Activated CD8-positive, alpha-beta memory T cell treated with anti-CD3 and anti-CD28 coated beads, Interleukin-2, amount 10 ng/mL, durations not matched to agents 7 days and 5 days (primary cell): ENCODE measurements at places on chromosomes 1 and 21.

DNA sequence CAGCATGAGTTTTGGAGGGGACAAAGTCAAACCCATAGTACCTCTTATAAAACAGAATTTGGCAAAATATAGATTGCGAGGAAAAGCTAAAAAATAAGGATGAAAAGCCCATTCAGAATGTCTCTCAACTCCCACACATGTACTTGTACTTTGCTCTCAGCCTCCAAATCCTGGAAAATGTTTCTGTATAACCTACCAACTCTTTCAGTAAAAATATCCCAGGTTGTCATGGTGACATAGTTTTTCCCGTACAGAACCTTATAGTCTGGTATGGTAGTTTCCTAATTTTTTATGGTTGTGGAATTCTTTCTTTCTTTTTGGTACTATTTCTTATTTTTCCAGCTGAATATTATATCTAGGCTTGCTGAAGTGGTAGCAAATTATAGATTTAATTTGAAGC lies 15.5 kb upstream of the RPS6KC1 start:
- no peak for DNase-seq

DNA sequence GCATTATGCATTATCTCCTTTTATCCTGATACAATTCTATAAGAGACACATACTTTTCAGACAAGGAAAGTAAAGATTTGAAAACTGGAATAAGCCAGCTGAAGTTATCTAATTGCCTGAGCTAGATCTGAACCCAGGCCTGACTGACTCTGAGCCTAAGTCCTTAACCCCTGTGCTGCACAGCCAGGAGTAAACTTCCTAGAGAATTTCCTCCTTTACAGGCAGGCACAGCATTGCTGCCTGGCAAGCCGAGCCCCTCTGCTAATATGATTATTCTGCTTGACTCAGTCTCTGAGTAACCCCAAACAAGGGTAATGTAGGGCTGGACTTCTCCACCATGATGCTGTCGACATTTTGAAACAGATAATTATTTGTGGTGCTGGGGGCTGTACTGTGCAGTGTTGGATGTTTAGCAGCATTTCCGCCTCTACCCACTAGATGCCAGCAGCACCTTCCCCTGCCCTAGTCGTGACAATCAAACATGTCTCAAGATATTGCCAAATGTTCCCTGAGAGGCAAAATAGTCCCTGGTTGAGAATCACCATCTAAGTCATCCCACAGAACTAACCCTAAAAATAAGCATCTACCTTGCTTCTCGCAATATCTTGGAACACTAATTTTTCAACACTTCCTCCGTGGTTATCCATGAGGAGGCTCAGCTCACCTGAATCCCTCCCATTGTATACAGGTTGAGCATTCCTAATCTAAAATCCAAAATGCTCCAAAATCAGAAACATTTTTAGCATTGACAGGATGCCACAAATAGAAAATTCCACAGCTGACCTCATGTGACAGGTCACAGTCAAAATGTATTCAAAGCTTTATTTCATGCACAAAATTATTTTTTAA lies 18.5 kb downstream of the CAMK1G start:
- DNase-seq: peak; percentile 55

- no peak for DNase-seq
Observed at GRCh38 chr1:21645550-21645949, 23.6 kb downstream of the RAP1GAP start.

GRCh38 chr1:113452921-113453770 lies 62.8 kb downstream of the MAGI3 start:
- DNase-seq: no peak

GRCh38 chr1:9352377-9353134 lies 59.9 kb downstream of the SPSB1 start:
- no peak for DNase-seq

DNA sequence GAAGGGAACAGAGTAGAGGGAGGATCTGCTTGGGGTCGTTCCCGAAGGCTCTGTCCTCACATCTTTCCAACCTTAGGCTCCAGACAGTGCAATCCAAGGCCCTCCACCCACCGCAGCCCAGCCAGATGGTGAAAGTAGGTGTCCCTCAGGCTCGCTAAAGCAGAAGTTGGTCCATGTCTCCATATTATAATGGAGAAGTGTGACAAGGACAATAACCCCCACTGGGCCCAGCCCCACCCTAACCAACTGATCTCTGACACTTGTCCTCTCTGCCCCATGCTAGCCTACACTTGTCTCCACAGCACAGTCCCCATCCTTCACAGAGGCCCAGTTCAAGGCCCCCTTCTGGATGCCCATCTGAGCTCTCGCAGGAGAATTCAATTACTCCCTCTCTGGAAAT lies 48.7 kb downstream of the DMAP1 start:
- no peak for DNase-seq

GRCh38 chr1:22673486-22674409 lies 20.7 kb downstream of the C1QB start:
- peak; percentile 45 for DNase-seq

DNA sequence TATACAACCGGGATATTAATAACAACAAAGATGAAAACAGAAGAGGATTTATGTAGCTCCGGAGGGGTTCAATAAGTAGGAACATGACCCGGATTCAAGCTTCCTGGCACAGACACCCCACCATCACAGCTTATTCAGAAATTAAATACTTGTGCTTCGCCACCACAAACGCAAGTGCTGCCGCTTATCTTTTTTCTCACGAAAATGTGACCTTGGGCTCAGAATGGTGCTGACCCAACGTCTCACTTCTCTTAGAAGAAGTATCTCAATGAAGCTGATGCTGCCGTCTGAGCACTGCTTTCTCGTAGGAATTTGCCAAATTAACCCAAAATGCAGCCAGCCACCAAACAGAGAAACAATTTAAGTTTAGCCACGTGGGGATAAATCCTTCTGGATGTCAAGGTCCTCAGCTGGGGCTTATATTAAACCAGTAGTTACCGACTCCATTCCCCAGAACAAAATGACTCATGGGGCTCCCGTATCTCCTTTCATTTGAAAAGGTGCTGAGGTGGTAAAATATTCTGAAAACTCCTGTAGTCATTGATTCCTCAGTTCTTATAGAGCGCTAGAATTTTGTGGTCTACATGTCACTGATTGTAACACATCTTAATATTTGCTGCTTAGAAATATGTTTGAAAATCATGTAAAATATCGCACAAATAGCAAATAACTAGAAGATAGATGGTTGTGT lies 466.7 kb downstream of the SMYD3 start:
- no peak for DNase-seq
